ENCODE measurements at places on chromosomes 2 and 18. TPM values are rescaled to one million over a fixed set of nuclear protein-coding genes. Genes with fewer than 3 reads are reported as not detected.
A peak's percentile ranks its signal among the peaks of the same experiment; 100 is the strongest.

GRCh38 chr2:169573974-169574299 lies 272 bp upstream of the FASTKD1 start:
- H3K36me3 ChIP-seq, result no peaks in the 10 kb centered on the region
- H3K4me1 ChIP-seq, result peaks cover 5% of the 10 kb centered on the region
- H3K27ac ChIP-seq, result peak overlapping the region; percentile 51
- H3K4me3 ChIP-seq, result peak overlapping the region; percentile 52

GRCh38 chr18:48199399-48199798 lies 209.8 kb downstream of the ZBTB7C start:
- DNase-seq, result no peak
- no peaks in the 10 kb centered on the region for H3K4me1 ChIP-seq
- no peaks in the 10 kb centered on the region for H3K36me3 ChIP-seq
- H3K27ac ChIP-seq, result no peak overlapping the region

GRCh38 chr2:176457481-176457880 lies 188.2 kb downstream of the MTX2 start:
- no peaks in the 10 kb centered on the region for H3K4me1 ChIP-seq
- no peak for DNase-seq
- no peak overlapping the region for H3K4me3 ChIP-seq

- H3K4me1 ChIP-seq, result peaks cover 25% of the 10 kb centered on the region
- DNase-seq, result no peak
- H3K27me3 ChIP-seq, result no peaks in the 10 kb centered on the region
- H3K27ac ChIP-seq, result no peak overlapping the region
Observed at GRCh38 chr2:37730037-37730818, 58.8 kb upstream of the CDC42EP3 start.

DNA sequence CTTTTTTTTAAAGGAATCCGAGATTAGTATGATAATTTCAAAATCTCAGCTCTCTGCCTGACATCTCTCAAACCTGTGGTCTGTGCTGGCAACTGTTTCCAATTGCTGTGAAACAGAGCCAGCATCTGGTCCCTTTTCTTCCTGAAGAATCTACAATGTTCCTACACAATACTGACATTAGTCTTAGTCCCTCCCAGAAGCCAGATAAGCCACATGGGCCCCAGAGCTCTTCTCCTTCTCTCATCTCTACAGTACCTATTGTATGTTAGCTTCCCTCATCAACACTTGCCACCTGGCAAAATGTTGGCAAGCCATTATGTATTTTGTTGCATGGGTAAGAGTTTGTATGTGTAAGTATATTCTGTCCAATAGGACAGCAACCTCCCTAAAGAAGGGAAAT lies 62.9 kb upstream of the CDKL4 start:
- no peak for DNase-seq
- no peak overlapping the region for H3K4me3 ChIP-seq
- H3K36me3 ChIP-seq, result no peaks in the 10 kb centered on the region
- no peaks in the 10 kb centered on the region for H3K27me3 ChIP-seq
- no peaks in the 10 kb centered on the region for H3K4me1 ChIP-seq

DNA sequence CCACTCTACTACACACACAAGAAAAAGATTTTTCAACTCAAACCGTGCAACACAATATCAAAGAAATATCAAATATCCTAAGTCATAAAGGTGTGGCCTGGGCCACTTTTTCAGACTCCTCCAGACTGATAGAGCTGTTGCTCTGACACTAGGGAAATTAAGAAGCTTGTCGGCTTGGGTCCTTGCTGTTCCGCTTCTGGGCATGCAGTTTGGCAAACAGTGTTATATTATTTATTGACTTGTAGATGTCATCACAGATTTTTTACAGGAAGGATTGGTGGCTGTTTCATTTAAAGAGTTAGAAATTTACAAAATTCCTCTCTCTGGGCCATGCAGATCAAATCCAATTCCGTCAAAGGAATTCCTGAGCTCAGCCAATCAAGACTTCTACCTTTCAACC lies 98.3 kb upstream of the MSH2 start:
- no peak overlapping the region for H3K4me3 ChIP-seq
- no peak for DNase-seq
- no peak overlapping the region for H3K27ac ChIP-seq
- H3K4me1 ChIP-seq, result peaks cover 83% of the 10 kb centered on the region
- H3K36me3 ChIP-seq, result no peaks in the 10 kb centered on the region

- no peaks in the 10 kb centered on the region for H3K27me3 ChIP-seq
- H3K4me1 ChIP-seq, result no peaks in the 10 kb centered on the region
- DNase-seq, result no peak
- H3K4me3 ChIP-seq, result no peak overlapping the region
- no peaks in the 10 kb centered on the region for H3K36me3 ChIP-seq
- no peak overlapping the region for H3K27ac ChIP-seq
Observed at GRCh38 chr2:114006460-114006859, 116.6 kb downstream of the ACTR3 start.

DNA sequence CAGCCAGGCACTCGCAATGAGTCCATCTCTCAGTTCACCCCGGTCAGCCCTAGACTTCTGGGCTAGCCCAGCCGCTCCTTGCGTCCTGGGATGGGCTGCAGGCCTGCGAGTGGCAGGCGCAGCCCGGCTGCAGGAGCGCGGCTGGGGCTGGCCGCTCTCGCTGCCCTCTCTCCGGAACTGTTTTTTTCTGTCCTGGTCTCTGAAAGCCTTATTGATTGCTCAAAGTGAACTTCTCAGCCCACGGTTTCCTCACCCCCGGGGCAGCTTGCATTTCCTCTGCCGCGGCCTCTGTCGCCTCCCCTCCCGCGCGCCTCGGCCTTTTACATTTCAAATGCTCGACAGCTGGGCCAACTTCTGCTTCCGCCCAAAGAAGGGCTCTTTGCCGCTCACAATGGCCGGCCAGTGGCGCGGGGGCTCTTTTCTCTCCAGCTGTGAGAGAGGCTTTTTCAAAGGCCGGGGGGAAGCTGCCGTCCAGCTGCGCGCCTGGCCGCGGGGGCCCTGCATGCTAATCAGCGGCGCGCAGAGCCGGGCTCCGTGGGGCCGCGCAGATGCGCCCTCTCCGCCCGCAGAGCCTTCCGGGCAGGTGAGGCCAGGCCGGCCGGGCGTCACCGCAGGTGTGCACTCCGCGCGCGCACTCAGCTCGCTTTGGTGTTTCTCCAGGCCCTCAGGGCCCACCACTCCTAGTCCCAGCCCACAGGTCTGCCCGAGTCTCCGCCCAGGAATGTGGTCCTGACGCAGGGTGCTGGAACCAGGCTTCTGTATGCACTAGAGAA lies 513.8 kb downstream of the RNF144A start:
- H3K4me3 ChIP-seq, result peak overlapping the region; percentile 68
- no peaks in the 10 kb centered on the region for H3K27me3 ChIP-seq
- H3K27ac ChIP-seq, result peak overlapping the region; percentile 79
- DNase-seq, result peak; percentile 64

- no peak overlapping the region for H3K27ac ChIP-seq
- no peak for DNase-seq
- H3K36me3 ChIP-seq, result no peaks in the 10 kb centered on the region
- no peak overlapping the region for H3K4me3 ChIP-seq
Observed at GRCh38 chr2:35160871-35161270, 1194.7 kb upstream of the CRIM1 start.

- H3K4me3 ChIP-seq, result no peak overlapping the region
- no peaks in the 10 kb centered on the region for H3K4me1 ChIP-seq
- no peak for DNase-seq
- no peaks in the 10 kb centered on the region for H3K36me3 ChIP-seq
- no peak overlapping the region for H3K27ac ChIP-seq
Observed at GRCh38 chr2:241859436-241860183, 916 bp upstream of the PDCD1 start.

DNA sequence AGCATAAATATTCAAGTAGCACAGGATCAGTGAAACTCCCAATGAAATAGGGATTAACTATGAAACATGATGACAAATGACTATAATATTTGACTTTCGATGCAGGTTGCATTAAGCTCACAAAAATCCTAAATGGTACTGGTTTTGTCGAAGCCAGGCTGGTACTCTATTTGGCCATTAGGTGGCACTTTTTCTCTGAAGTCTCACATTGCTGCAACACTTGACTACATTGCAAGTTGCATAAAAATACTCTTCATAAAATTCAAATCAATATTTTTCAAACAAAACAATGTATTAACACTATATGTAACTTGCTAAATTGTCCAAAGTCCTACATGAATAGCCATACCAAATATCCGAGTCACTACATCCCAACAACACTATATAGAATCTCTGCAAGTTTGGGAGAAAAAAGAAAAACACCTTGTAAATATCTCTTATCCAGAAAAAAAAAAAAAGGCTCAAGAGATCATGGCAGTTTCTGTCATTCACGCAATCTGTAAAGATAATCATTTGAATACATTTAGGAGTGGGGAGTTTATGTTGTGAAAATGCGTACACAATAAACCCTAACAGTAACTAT lies 9.5 kb downstream of the RTTN start:
- peaks cover 17% of the 10 kb centered on the region for H3K36me3 ChIP-seq
- H3K27me3 ChIP-seq, result no peaks in the 10 kb centered on the region
- DNase-seq, result peak; percentile 47

DNA sequence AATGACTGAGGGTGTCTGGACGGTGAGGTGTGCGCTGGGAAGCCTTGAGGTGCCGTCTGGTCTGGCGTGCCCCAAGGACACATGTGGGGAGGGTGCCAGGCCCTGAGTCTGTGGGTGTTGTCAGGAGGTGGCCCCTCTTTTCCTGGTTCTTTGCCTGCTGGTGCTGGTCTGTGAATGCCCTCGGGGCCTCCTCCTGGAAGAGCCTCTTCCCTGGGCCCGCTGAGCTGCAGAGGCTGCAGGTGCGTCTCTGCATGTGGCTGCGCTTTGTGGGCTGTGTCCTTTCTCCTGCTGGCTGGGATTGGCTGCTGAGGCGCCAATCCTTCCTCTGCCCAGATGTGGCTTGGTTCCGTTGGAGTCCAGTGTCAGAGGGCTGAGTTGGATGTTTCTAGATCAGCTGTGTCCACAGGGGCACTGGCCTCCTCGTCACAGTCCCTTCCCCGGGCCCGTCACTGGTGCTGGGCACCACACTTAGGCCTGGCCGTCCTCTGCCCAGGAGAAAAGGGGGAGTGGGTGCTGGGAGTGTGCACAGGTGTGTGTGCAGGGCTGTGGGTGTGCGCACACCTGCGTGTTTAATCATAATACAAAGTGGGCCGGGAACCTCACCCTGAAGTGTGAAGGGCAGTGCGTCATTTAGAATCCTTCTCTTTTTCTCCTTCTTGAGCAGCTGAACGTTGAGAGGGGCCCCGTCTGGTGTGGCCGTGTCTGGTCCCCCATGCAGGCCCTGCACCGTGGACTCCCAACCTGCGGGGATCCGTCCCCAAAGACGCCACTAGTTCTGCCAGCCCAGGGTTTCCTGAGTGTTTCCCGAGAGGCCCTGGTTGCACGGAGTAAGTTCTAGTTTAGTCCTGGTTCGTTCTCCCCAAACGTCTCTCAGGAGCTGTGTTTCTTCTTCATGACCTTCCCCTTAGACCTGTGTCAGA lies 35.5 kb downstream of the RTP5 start:
- no peak overlapping the region for H3K27ac ChIP-seq
- peaks cover 16% of the 10 kb centered on the region for H3K27me3 ChIP-seq
- H3K36me3 ChIP-seq, result no peaks in the 10 kb centered on the region
- no peak for DNase-seq

- H3K27me3 ChIP-seq, result no peaks in the 10 kb centered on the region
- H3K4me3 ChIP-seq, result no peak overlapping the region
- H3K4me1 ChIP-seq, result no peaks in the 10 kb centered on the region
- no peaks in the 10 kb centered on the region for H3K36me3 ChIP-seq
- DNase-seq, result no peak
- H3K27ac ChIP-seq, result no peak overlapping the region
Observed at GRCh38 chr18:5266721-5267120, 28.8 kb downstream of the ZBTB14 start.

GRCh38 chr2:209943776-209944175 lies 58.7 kb upstream of the RPE start:
- no peaks in the 10 kb centered on the region for H3K27me3 ChIP-seq
- no peak overlapping the region for H3K27ac ChIP-seq

- DNase-seq, result no peak
- no peaks in the 10 kb centered on the region for H3K4me1 ChIP-seq
- no peaks in the 10 kb centered on the region for H3K36me3 ChIP-seq
- H3K4me3 ChIP-seq, result no peak overlapping the region
Observed at GRCh38 chr2:146818122-146818521, 1026.7 kb upstream of the ACVR2A start.

DNA sequence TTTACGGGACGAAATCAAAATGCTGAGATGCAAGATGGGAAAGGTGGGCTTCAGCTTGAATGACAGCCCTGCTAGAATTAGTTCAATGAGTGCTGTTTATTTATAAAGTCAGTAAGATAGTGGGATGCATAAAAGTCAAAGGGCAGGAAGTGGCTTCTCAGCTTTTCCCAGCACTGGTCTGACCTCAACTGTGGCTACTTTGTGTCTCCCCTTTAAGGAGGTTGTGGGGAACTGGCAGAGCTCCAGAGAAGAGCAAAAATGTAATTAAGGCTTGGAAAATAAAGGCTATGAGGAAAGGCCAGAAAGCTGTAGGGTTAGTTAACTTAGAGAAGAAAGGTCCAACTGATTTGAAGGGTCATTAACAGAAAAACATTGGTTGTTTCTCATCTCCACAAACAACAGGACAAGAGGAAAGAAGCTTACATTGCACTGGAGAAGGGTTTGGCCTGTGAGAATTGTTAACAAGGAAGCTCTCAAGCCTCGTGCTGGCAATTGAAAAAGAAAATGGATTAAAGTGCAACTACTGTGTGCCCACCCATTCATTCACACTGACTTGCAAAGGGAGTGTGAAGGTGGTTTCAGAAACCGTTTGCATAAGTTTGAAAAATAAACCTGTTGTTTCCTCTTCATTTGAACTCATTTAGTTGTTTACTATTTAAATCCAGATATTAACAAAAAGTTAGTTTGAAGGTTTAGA lies 68.8 kb upstream of the CD28 start:
- no peak for DNase-seq
- no peaks in the 10 kb centered on the region for H3K36me3 ChIP-seq
- peak overlapping the region; percentile 27 for H3K4me3 ChIP-seq
- H3K27ac ChIP-seq, result no peak overlapping the region

- H3K36me3 ChIP-seq, result no peaks in the 10 kb centered on the region
- H3K4me1 ChIP-seq, result peaks cover 15% of the 10 kb centered on the region
- H3K27me3 ChIP-seq, result peaks cover 5% of the 10 kb centered on the region
Observed at GRCh38 chr2:240988146-240988545, 10.3 kb upstream of the SNED1 start.

GRCh38 chr2:130381145-130381544 lies 25.3 kb downstream of the PTPN18 start:
- H3K27ac ChIP-seq, result no peak overlapping the region
- no peak overlapping the region for H3K4me3 ChIP-seq
- H3K4me1 ChIP-seq, result peaks cover 31% of the 10 kb centered on the region
- no peak for DNase-seq

- H3K4me1 ChIP-seq, result no peaks in the 10 kb centered on the region
- no peaks in the 10 kb centered on the region for H3K27me3 ChIP-seq
- DNase-seq, result no peak
- no peak overlapping the region for H3K4me3 ChIP-seq
Observed at GRCh38 chr2:38454081-38454480, 77.0 kb upstream of the ATL2 start.

GALNT3 gene
- polyA plus RNA-seq, result 5.5 TPM

FOXD4L1 gene
- polyA plus RNA-seq, result 0.10 TPM

HAT1 gene
- polyA plus RNA-seq, result 63.3 TPM

PDE11A gene
- polyA plus RNA-seq, result not detected

ZNF521 gene
- 0.07 TPM for polyA plus RNA-seq

CAPN14 gene
- not detected for polyA plus RNA-seq

ALPP gene
- polyA plus RNA-seq, result not detected
